ENCODE measurements at places on chromosomes 6 and 20.
A peak's percentile ranks its signal among the peaks of the same experiment; 100 is the strongest.

- peaks cover 3% of the 10 kb centered on the region for H3K27me3 ChIP-seq
- H3K4me3 ChIP-seq: no peak overlapping the region
- H3K27ac ChIP-seq: no peak overlapping the region
- no peaks in the 10 kb centered on the region for H3K4me1 ChIP-seq
These were observed 51.7 kb downstream of the VSTM2L start for GRCh38 chr20:37954626-37955025.

DNA sequence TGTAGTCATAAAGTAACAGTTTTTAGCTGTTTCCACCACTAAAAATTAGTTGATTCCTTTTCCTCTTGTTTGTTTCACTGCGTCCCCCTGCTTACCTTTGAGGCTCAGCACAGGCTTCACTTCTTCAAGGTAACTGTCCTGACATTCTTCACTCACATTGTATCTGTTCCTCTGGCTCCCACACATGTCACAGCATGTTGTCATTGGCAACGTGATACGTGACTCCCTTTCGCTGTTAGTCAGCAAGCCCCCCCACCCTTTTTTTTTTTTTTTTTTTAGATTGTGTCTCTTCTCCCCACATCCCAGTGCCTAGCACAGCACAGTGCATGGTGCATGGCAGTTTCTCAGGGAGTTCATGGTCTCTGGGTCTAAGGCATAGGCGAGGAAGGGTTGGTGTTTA, 13.3 kb downstream of the VAPB start:
- H3K4me1 ChIP-seq: peaks cover 23% of the 10 kb centered on the region
- no peak overlapping the region for H3K4me3 ChIP-seq
- H3K36me3 ChIP-seq: peaks cover 2% of the 10 kb centered on the region
- no peak for DNase-seq
- no peak overlapping the region for H3K27ac ChIP-seq
- H3K27me3 ChIP-seq: no peaks in the 10 kb centered on the region

DNA sequence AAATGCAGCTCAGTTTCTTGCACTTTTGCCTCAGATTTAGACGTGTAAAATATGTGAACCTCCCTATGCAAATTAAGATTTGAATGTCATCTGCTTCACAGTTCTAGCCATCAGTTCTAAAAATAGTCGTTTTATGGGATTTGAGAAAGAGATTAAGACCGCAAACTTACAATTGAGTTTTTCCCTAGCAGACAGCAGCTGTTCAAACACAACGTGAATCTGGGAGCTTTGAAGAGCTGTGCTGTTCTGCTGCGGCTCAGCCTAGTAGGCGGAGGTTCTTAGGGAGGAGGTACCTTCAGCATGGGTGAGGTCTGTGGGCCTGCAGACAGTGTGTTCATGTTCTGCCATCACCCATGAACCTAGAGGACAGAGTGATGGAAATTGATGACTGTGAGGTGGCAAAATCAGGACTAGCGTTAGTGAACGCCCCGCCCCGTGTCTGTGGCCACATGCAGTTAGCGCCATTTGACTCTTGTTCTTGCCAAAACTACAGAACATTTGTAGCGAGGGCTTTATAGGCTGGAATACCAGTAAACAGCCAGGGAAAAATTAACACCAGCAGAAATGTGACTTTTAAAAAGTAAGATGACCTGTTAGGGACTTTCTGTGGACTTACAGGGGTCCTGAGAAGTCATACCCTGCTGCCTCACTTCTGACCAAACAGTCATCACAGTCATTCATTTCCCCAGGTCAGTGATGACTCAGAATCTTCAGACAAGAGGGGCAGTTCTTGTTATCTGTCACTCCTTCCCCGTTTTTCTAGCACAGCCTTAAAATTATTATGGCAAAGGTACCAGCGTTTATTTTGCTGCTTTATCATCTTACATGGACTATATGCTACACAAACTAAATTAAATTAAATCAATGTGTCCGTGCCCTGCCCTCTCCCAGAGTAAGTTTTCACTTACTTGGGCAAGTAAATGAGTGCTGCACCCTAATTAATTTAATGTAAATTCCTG, 84.3 kb upstream of the TMEM181 start:
- peak overlapping the region; percentile 40 for H3K27ac ChIP-seq
- peak overlapping the region; percentile 53 for H3K4me3 ChIP-seq
- H3K27me3 ChIP-seq: no peaks in the 10 kb centered on the region

DNA sequence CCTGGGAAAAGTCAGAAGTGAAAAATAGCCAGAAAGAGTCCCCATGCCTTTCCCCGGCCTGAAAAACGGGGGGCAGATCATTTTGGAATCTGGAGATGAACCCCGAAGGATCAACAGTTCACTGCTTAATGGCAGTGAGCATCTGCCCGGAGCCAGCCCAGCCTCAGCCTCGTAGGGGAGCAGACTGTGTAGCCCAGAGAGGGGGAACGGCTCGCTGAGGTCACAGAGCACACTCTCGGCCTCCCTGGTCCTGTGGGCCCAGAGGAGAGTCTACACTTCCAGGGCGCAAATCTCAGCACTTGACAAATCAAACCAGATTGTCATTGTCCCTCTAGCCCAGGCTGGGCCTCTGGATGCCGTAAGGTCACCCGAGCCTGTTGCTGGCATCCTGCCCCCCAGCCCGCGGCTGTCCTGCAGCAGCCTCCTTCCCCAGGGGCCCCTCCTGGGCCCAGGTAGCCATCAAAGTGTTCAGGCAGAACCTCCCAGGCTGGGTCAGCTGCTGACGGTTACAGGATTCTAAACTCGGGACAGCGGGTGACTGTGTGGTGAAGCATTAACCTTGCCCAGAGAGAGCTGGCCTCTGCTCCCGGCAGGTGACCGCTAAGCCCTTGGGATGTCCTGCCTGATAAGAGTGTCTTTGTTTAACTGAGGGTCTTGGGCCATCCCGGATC, 56.1 kb downstream of the GNAS-AS1 start:
- no peak overlapping the region for H3K27ac ChIP-seq
- no peak overlapping the region for H3K4me3 ChIP-seq
- H3K27me3 ChIP-seq: peaks cover 17% of the 10 kb centered on the region
- no peaks in the 10 kb centered on the region for H3K36me3 ChIP-seq

GRCh38 chr20:9926007-9926406, 87.1 kb upstream of the PAK5 start:
- DNase-seq: no peak
- H3K36me3 ChIP-seq: no peaks in the 10 kb centered on the region
- no peak overlapping the region for H3K4me3 ChIP-seq

DNA sequence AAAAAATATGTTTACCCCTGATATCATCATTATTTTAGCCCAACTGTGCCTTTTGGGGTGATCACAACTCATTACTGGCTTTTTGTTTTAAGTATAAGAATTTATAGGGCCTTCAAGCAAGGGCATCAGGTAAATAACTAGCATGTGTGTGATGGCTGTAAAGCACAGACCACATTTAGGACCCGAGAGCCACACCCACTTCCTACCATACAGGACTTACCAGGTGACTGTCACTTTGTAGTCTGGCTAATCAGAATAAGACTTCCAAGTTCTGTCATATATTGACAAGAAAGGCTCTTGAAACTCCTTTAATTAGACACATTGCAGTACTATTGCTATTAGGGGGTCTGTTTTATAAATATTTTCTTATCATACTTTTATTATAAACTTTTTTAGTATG, 31.1 kb downstream of the TMEM242 start:
- H3K27ac ChIP-seq: no peak overlapping the region
- H3K36me3 ChIP-seq: peaks cover 16% of the 10 kb centered on the region
- DNase-seq: no peak
- no peaks in the 10 kb centered on the region for H3K27me3 ChIP-seq
- H3K4me1 ChIP-seq: peaks cover 5% of the 10 kb centered on the region

- H3K36me3 ChIP-seq: no peaks in the 10 kb centered on the region
- no peak for DNase-seq
- H3K4me3 ChIP-seq: no peak overlapping the region
These were observed 331.5 kb downstream of the SAMD5 start for GRCh38 chr6:147839708-147840610.

GRCh38 chr20:49446808-49447207, 35.7 kb downstream of the KCNB1 start:
- peaks cover 40% of the 10 kb centered on the region for H3K27me3 ChIP-seq
- no peaks in the 10 kb centered on the region for H3K4me1 ChIP-seq
- H3K4me3 ChIP-seq: no peak overlapping the region
- no peaks in the 10 kb centered on the region for H3K36me3 ChIP-seq

DNA sequence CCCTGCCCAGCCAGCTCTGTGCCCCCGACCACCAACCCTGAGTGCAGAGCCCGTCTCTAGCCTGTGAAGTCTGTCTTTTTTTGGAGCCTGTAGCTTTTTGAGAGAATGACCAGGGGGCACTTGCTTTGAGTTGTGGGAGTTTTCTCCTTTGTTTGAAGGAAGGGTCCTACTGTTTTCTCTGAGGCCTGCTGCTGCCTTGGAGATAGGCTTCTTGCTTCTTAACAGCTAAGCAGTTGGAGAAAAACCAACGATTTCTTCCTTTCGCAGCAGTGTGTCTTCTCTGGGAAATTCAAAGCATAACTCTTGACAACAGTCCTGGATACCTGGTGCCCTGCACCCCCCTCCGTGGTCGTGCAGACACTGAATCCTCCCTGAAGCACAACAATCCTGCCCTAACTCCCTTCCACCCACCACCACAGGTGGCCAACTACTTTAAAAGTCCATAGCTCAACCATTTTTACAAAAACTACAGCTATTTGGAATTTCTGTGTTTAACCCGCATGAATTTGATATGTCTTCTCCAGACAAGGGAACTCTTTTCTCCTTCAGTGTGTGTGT, 61.0 kb downstream of the FAM50B start:
- DNase-seq: no peak
- no peak overlapping the region for H3K4me3 ChIP-seq
- H3K27me3 ChIP-seq: peaks cover 14% of the 10 kb centered on the region

- no peaks in the 10 kb centered on the region for H3K4me1 ChIP-seq
- no peak overlapping the region for H3K4me3 ChIP-seq
- DNase-seq: no peak
- H3K36me3 ChIP-seq: no peaks in the 10 kb centered on the region
- H3K27me3 ChIP-seq: peaks cover 21% of the 10 kb centered on the region
These were observed 151.9 kb upstream of the ZNF184 start for GRCh38 chr6:27624694-27625262.

GRCh38 chr6:83057705-83058321, 7.8 kb downstream of the UBE3D start:
- DNase-seq: no peak
- H3K4me3 ChIP-seq: no peak overlapping the region
- peaks cover 18% of the 10 kb centered on the region for H3K36me3 ChIP-seq
- no peak overlapping the region for H3K27ac ChIP-seq

DNA sequence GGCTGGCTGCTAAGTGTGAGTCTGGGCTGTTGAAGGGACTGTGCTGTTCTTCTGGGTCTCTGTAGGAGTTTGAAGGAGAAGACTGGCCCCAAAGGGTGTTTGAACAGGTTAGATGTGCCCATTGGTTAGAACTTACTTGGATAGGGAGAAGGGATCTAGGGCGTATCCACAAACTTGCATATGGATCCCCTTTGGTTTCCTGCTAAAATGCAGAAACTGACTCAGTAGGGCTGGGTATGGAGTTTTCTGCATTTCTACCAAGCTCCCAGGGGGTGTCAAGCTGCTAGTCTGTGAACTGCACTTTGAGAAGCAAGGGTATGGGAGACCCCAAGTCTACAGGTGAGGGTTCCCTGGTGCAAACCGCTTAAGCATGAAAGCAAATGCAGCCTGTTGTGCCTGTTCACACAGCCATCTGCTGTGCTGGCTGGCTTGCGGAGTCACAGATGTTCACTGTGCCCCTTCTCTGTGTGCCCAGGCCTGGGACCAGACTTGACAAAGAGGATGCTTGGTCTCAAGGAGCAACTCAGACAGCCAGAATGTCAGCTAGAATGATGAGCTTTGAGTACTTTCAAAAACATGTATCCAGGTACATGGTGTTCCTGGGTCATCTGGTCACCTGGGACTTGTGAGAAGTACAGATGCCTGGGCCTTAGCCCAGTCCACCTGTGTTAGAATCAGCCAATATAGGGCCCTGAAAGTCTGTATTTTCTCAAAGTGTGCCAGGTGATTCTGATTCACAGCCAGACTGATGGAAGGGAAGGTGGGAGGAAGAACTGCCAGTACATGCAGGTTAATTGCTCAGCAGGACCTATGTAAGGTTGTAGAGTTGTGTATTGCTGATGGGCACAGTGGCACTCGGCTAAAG, 7.4 kb downstream of the PPP1R16B start:
- no peak for DNase-seq
- H3K27ac ChIP-seq: peak overlapping the region; percentile 84
- H3K4me3 ChIP-seq: peak overlapping the region; percentile 55
- H3K36me3 ChIP-seq: peaks cover 35% of the 10 kb centered on the region
- H3K4me1 ChIP-seq: peaks cover 80% of the 10 kb centered on the region
- no peaks in the 10 kb centered on the region for H3K27me3 ChIP-seq

- H3K4me1 ChIP-seq: no peaks in the 10 kb centered on the region
- peaks cover 2% of the 10 kb centered on the region for H3K36me3 ChIP-seq
- H3K4me3 ChIP-seq: no peak overlapping the region
These were observed 25.7 kb downstream of the DACT2 start for GRCh38 chr6:168293636-168294530.

- H3K36me3 ChIP-seq: peaks cover 48% of the 10 kb centered on the region
- H3K27me3 ChIP-seq: no peaks in the 10 kb centered on the region
- peak overlapping the region; percentile 81 for H3K27ac ChIP-seq
- H3K4me3 ChIP-seq: no peak overlapping the region
- DNase-seq: no peak
- H3K4me1 ChIP-seq: peaks cover 18% of the 10 kb centered on the region
These were observed 42.4 kb downstream of the EZR start for GRCh38 chr6:158776737-158777136.

GRCh38 chr20:32991792-32992641, 12.2 kb downstream of the SUN5 start:
- peak; percentile 20 for DNase-seq
- H3K27me3 ChIP-seq: peaks cover 2% of the 10 kb centered on the region
- peak overlapping the region; percentile 84 for H3K27ac ChIP-seq
- H3K36me3 ChIP-seq: peaks cover 5% of the 10 kb centered on the region
- peak overlapping the region; percentile 28 for H3K4me3 ChIP-seq

All from memory B cell (primary cell).